ENCODE measurements at places on chromosomes 3 and 15.

- no peak for DNase-seq
Measured at GRCh38 chr3:49415931-49416601, 3.8 kb downstream of the TCTA start.

GRCh38 chr3:81713031-81713430, 48.4 kb downstream of the GBE1 start:
- no peak for DNase-seq

DNA sequence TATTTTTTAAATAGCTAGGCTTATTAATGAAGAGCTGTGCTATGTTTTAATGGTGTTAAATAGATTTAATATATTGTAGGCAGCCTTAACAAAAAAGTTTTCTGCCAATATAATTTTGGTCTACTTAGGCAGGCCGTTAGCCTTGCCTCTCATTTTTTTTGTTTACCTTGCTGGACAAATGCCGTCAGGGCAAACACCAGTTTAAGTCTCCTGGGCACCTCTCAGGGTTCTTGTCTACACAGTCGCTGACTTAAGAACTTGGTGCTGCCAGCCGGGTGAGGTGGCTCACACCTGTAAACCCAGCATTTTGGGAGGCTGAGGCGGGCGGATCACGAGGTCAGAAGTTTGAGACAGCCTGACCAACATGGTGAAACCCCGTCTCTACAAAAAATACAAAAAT, 153.3 kb downstream of the ULK4 start:
- no peak for DNase-seq

DNA sequence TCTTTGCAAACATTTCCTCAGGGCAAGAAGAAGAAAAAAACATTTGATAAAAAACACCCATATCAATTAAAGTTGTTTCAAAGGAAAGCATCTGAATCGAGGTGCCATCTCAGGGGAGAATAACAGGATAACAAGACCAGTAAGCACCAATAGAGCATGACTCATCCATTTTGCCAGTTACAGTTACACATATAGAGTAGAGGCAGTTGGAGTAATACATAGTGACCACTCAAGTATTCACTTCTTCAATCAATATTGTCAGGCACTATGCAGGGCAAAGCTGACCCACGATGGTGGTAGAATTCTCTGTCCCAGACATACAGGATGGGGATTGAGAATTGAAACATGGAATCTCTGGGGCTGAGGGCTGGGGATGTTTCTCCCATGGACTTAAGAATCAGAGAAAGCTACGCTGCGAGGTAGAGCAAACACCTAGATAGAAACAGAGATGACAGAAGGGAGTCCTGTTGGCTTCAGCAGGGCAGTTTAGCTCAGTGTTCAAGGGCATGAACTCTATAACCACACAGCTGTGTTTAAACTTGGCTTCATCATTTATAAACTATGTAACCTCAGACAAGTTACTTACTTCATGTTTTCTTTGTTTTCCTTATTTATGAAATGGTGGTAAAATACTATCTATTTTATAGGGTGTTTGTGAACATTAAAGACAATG, 186.4 kb upstream of the NANOGP8 start:
- DNase-seq = peak; percentile 5

GRCh38 chr15:57427367-57427821, 51.1 kb downstream of the CGNL1 start:
- DNase-seq = no peak

DNA sequence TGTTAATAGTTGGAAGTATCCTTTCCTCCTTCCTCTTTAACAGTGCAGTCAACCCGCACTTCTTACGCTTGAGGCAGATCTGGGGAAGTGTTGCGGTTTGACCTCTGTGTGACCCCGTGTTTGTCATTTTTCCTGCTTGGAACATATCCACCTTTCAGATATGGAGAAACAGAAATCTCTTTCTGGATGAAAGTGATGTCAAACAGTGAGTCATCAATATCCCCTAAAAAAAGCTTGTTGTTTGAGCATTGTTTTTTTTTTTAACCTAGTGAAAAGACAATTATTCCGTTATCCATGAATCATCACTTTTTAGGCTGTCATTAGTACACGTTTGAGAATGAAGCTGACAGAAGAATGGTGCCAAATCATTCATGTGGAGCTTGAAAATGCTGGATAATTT, 293.7 kb downstream of the ARPP21 start:
- peak; percentile 87 for DNase-seq

DNA sequence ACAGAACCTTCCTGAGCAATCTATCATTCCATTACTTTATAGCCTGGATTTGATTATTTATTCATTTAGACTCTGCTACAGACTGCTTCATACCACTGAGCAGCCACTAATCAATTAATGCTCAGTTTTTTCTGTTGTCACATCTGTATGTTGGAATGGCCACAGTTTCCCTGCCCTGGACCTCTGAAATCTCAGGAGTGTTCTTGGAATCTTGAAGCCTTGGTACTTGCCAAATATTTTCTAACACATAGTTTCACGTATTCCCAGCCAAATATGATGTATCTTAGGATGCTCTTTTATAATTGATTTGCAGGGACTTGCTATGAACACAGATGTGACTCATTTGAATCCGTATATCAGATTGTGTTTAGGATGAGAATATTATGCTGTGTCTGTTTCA, 225.8 kb downstream of the TAFA4 start:
- no peak for DNase-seq

GRCh38 chr3:129655291-129655700, 48.8 kb upstream of the PLXND1 start:
- no peak for DNase-seq

DNA sequence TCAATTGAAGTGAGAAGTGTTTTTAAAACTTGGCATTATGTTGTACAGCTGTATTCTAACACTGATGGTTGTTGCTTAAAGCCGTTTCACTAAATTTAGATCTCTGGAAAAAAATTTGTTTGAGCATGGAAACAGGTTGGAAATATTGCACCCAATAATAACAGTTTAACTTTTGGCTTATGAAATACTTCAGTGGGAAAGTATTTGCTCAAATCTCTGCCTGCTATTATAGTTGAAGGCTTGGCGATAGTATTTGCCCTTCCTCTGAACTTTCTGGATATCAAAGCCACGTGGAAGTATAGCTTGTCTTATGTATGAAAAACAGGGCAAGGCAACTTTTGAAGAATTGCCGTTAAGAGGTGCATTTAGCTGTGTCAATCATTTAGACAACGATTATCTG, 270.3 kb upstream of the LRRFIP2 start:
- no peak for DNase-seq

DNA sequence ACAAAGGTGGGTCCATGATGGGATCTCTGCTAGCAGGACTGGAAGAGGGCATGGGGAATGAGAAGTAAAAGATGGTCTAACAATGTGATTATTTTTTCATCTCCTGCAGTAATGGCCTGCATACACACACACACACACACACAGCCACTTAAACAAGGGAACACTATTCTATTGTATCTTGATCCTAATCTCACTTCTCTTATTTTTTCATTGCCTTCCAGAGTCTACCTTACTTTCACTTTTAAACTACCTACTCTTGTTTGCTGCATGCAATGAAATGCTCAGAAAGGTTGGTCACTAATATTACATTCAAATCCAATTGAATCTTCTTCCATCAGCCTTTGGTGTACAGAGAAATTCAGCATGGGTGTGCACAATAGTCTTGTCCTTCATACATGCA, 853.8 kb downstream of the IGSF11 start:
- DNase-seq = no peak

DNA sequence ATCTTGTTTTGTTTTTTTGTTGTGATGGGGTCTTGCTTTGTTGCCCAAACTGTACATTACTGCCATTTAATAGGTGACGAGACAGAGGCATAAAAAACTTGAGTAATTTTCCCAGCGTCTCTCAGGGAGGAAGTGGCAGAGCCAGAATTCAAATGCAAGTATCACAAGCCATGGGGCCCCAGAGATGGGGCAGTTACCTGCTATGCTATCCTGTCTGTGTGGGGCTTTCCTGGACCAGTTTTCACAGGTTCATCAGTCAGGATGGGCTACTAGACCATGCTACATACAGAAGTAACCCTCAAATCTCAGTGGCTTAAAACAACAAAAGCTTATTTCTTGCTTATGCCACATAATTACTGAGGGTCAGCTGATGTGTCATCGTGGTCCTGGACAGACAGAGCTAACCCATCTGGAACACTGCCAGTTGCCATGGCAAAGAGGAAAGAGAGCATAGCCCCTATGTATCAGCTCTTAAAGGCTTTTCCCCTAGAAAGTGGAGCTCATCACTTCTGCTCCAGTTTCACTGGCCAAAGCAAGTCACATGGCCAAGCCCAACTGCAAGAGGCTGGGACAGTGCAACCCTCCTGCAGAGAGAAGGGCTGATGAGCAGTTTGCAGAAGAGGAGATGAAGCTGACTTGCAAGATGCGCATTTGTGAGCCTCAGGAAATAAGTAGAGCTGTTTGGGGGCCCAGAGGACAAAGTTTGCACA, 31.7 kb upstream of the SYNM start:
- no peak for DNase-seq

GRCh38 chr15:27412415-27412814, 441.4 kb downstream of the GABRG3 start:
- no peak for DNase-seq

- DNase-seq = no peak
Measured at GRCh38 chr3:178588628-178589027, 52.4 kb downstream of the KCNMB2 start.

- DNase-seq = no peak
Measured at GRCh38 chr3:178456621-178457285, 79.5 kb upstream of the KCNMB2 start.

- DNase-seq = no peak
Measured at GRCh38 chr15:72182244-72182643, 15.3 kb downstream of the GRAMD2A start.

- no peak for DNase-seq
Measured at GRCh38 chr15:31792611-31793199, 237.6 kb upstream of the CHRNA7 start.

DNA sequence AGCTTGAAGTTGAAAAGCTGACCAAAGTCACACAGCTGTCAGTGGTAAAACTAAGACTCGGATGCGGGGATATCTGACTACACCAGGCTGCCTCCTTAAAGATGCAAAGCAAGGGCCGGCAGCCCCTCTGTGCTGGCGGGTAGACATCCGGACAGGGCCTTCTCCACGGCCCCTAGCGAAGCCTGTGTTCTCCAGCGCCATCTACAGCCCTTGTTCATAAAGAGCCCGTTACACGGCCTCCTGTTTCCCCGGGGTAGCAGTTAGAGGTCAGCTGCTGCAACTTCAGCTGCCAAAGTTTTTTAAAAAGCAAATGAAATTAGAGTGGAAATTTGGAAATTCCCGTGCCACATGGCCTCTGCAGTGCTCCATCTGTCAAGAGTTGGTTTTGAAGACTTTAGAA, 383.0 kb downstream of the TBL1XR1 start:
- DNase-seq = no peak

GRCh38 chr15:29969562-29970401, 113.0 kb upstream of the GOLGA8J start:
- no peak for DNase-seq

GRCh38 chr15:34059946-34060345, 20.9 kb upstream of the AVEN start:
- DNase-seq = no peak

All from HS-5 (cell line).